ENCODE measurements at places on chromosomes 11 and 22. TPM values are rescaled to one million over a fixed set of nuclear protein-coding genes. Genes with fewer than 3 reads are reported as not detected.
A peak's percentile ranks its signal among the peaks of the same experiment; 100 is the strongest.

DNA sequence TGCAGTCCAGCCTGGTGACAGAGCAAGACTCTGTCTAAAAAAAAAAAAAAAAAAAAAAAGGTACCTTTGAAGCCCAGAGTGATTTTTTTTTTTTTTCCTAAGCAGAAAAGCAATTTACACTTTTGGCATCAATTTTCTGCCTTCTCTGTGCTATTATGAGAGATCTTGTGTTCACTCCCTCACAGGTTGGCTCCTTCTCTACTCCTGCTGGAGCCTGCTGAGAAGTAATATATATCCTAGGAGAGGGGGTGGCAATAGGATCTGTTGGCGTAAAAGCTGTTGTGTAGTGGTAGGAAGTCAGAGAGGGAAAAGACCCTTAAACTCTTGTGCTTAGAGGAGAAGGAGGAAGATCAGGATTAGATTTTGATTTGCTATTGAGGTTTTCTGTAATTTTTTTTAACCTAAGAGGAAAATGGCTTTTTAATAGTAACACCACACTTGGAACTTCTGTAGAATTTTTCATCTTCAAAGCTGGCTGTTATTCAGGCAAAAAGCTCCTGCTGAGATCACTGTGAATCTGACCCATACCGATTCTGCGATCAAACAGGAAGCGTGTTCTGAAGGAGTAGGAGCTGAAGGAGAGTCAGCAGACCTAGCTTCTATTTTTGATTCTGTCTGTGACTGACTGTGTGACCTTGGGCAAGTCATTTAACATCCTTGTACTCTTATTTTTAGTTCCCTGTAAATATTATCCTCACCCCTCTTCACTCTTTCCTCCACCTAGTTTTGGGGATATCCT lies 77.7 kb downstream of the TRIM44 start:
- DNase-seq, result no peak
- no peaks in the 10 kb centered on the region for H3K27me3 ChIP-seq
- peak overlapping the region; percentile 6 for H3K27ac ChIP-seq
- no peak overlapping the region for H3K4me3 ChIP-seq
- H3K4me1 ChIP-seq, result peaks cover 46% of the 10 kb centered on the region

GRCh38 chr11:78069465-78069864 lies 5.8 kb downstream of the THRSP start:
- DNase-seq, result no peak
- H3K36me3 ChIP-seq, result peaks cover 25% of the 10 kb centered on the region
- no peak overlapping the region for H3K4me3 ChIP-seq
- no peak overlapping the region for H3K27ac ChIP-seq
- no peaks in the 10 kb centered on the region for H3K4me1 ChIP-seq

Gene OR8H3
- not detected for total RNA-seq

DNA sequence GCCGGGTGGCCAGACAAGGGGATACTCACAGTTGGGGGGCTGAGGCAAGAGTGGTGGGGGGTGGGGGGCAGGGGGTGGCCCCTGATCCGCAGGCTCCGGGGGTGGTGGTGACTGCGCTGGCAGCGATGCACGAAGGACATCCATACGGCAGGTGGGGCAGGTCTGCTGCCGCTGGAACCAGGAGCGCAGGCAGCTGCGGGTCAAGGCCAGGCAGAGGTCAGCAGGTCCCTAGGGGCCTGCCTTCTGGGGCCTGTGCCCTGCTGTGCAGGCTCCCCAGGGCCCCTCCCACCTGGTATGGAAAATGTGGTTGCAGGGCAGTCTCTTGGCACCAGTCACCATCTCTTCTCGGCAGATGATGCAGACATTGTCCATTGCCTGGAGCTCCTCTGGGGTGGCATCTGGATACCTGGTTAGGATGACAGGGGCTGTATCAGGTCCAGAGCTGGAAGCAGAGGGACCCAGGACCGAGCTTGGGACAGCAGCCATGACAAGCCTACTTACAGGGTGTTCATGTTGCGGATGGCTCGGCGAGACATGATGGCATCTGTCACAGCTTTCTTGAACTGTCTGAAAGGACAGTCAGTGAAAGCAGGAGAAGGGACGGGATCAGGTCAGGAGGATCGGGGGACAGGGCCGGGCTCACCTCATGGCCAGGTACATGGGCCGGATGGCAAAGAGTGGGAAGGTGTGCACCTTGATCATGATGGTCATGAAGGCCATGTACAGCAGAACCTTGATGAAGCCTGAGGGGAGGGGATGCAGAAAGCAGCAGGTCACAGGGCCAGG lies 3.5 kb downstream of the SYVN1 start:
- H3K27me3 ChIP-seq, result no peaks in the 10 kb centered on the region
- no peak for DNase-seq
- H3K4me3 ChIP-seq, result no peak overlapping the region
- H3K36me3 ChIP-seq, result peaks cover 71% of the 10 kb centered on the region
- H3K27ac ChIP-seq, result no peak overlapping the region

- no peak for DNase-seq
- no peak overlapping the region for H3K27ac ChIP-seq
- no peak overlapping the region for H3K4me3 ChIP-seq
- H3K36me3 ChIP-seq, result no peaks in the 10 kb centered on the region
- no peaks in the 10 kb centered on the region for H3K27me3 ChIP-seq
- no peaks in the 10 kb centered on the region for H3K4me1 ChIP-seq
These were observed 116.3 kb downstream of the ELP4 start for GRCh38 chr11:31625868-31626267.

DNA sequence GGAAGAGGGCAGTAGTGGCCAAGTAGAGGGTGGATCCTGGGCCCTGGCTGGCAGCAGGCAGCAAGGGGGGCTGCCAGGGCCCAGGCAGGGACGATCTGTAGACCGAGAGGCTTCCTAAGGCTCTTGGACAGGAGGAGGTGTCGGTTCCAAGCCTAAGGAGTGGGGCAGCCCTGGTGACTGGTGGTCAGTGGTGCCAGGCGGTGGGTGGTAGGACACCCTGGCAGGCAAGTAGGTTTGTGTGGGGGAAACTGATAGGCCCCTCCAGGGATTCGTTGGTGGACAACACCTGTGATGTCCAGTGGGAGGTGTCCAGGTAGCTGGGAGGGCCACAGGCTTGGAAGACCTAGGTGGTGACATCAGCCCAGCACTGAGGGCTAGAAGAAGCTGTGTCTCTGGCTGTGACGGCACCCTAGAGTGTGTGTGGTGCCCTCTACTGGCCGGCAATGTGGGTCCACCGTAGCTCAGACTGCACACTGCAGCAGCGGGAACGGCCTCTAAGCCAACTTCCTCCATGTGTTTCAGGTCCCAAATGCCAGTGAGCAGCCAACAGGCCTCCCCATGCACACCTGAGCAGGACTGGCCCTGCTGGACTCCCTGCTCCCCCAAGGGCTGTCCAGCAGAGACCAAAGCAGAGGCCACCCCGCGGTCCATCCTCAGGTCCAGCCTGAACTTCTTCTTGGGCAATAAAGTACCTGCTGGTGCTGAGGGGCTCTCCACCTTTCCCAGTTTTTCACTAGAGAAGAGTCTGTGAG lies 9.4 kb upstream of the SAMM50 start:
- H3K36me3 ChIP-seq, result no peaks in the 10 kb centered on the region
- no peaks in the 10 kb centered on the region for H3K27me3 ChIP-seq
- H3K4me1 ChIP-seq, result no peaks in the 10 kb centered on the region
- no peak overlapping the region for H3K27ac ChIP-seq

Gene WBP2NL
- 2.8 TPM for total RNA-seq

Gene LMO1
- 0.14 TPM for total RNA-seq

GRCh38 chr11:9626496-9627394 lies 37.1 kb upstream of the SWAP70 start:
- H3K27ac ChIP-seq, result no peak overlapping the region
- H3K4me3 ChIP-seq, result no peak overlapping the region
- no peak for DNase-seq
- no peaks in the 10 kb centered on the region for H3K36me3 ChIP-seq
- H3K27me3 ChIP-seq, result no peaks in the 10 kb centered on the region

GRCh38 chr11:104320097-104320496 lies 156.2 kb upstream of the PDGFD start:
- no peak overlapping the region for H3K27ac ChIP-seq
- H3K36me3 ChIP-seq, result no peaks in the 10 kb centered on the region
- H3K27me3 ChIP-seq, result no peaks in the 10 kb centered on the region

Gene CARD18
- total RNA-seq, result not detected

Gene ZNRF3
- 5.9 TPM for total RNA-seq

GRCh38 chr22:44759001-44759400 lies 6.6 kb downstream of the ARHGAP8 start:
- H3K36me3 ChIP-seq, result no peaks in the 10 kb centered on the region
- no peak overlapping the region for H3K4me3 ChIP-seq
- DNase-seq, result no peak
- H3K27me3 ChIP-seq, result no peaks in the 10 kb centered on the region

Gene COMT
- 48.9 TPM for total RNA-seq

DNA sequence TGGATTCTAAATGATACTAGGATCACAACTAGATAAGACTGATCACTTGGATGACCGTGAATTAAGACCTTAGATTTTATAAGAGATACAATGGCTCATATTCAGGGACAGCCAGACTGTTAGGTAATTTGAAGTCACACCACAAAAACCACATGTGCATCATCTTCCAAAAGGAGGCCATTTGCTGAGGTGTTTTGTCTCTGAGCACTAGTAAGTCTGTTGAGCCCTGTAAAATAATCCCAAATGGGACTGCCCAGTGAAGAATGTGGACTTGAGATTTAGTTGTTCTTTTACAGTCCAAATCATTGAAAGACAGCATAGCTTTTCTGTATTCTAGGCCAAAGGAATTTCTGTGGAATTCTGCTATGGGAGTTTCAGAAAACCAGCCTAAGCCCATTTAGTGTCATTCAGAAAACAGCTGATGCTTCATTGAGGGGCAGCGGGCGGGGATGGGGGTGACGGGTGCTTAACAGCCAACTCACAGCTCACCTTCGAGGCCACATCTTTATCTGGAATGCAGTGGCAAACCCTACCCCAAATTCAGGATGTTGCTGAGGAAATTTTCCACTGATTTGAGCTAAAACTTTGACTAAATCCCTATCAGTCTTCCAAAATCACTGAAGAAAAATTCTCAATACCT lies 80.1 kb upstream of the BIRC3 start:
- DNase-seq, result no peak
- no peaks in the 10 kb centered on the region for H3K36me3 ChIP-seq
- H3K27me3 ChIP-seq, result no peaks in the 10 kb centered on the region

Gene C11orf42
- total RNA-seq, result not detected

Gene APOBEC3B
- 3.7 TPM for total RNA-seq
